ENCODE measurements at places on chromosomes 6 and 20. TPM values are rescaled to one million over a fixed set of nuclear protein-coding genes. Genes with fewer than 3 reads are reported as not detected.

GRCh38 chr6:7159790-7160525 lies 52.2 kb downstream of the RREB1 start:
- H3K27ac ChIP-seq, result no peak overlapping the region
- DNase-seq, result no peak
- no peak overlapping the region for H3K4me3 ChIP-seq
- H3K27me3 ChIP-seq, result no peaks in the 10 kb centered on the region

GPLD1 gene
- polyA plus RNA-seq, result 0.06 TPM

DNA sequence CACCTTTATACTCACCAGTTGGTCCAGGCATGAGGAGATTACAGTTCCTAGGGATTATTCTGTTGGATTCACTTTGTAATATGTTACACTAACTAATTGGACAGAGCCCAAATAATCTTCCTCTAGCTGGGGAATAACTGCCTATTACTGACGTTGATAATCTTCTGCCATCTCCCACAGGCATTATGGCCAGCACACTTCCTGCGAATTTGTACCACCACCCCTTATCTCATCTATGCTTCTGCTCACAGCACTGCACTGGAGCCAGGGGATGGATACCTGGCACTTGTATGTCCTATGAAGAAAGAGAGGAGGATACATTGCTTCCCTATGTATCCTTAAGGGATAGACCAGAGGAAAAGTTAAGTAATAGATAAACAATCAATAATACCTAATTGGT lies 494.8 kb upstream of the MAN1A1 start:
- H3K27ac ChIP-seq, result no peak overlapping the region
- no peaks in the 10 kb centered on the region for H3K4me1 ChIP-seq
- H3K27me3 ChIP-seq, result no peaks in the 10 kb centered on the region

GRCh38 chr20:64224351-64225170 lies 31.0 kb upstream of the PCMTD2 start:
- no peaks in the 10 kb centered on the region for H3K36me3 ChIP-seq
- H3K27ac ChIP-seq, result no peak overlapping the region
- no peak overlapping the region for H3K4me3 ChIP-seq
- no peaks in the 10 kb centered on the region for H3K4me1 ChIP-seq
- no peak for DNase-seq

- H3K4me3 ChIP-seq, result no peak overlapping the region
- peaks cover 12% of the 10 kb centered on the region for H3K27me3 ChIP-seq
- H3K4me1 ChIP-seq, result peaks cover 18% of the 10 kb centered on the region
- H3K36me3 ChIP-seq, result no peaks in the 10 kb centered on the region
Observed at GRCh38 chr20:6766433-6766832, 1.1 kb upstream of the BMP2 start.

GRCh38 chr6:132289756-132290155 lies 111.5 kb downstream of the MOXD1 start:
- no peaks in the 10 kb centered on the region for H3K4me1 ChIP-seq
- H3K36me3 ChIP-seq, result no peaks in the 10 kb centered on the region
- no peak overlapping the region for H3K27ac ChIP-seq
- no peak overlapping the region for H3K4me3 ChIP-seq

DNA sequence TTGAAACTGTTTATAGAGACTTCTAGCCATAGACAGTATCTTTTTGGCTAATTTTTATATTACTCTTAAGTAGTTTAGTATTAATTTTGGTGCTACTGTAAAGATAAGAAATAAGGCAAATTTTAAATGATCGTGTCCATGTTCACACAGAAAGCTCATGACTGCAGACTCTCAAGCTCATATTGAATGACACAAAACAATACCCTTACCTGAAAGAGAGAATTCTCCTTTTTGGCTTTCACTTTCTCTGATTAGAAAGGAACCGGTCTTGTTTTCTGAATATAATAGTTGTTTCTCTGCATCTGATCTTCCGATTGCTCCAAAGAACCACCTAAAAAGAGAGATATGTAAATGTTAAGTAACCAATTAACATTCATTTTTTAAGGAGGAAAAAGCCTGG lies 57.0 kb downstream of the FRK start:
- H3K4me1 ChIP-seq, result no peaks in the 10 kb centered on the region
- no peaks in the 10 kb centered on the region for H3K36me3 ChIP-seq
- DNase-seq, result no peak
- no peak overlapping the region for H3K4me3 ChIP-seq
- H3K27me3 ChIP-seq, result no peaks in the 10 kb centered on the region
- H3K27ac ChIP-seq, result no peak overlapping the region

- no peak overlapping the region for H3K27ac ChIP-seq
- no peak for DNase-seq
- H3K4me1 ChIP-seq, result peaks cover 2% of the 10 kb centered on the region
- peaks cover 7% of the 10 kb centered on the region for H3K27me3 ChIP-seq
Observed at GRCh38 chr6:39366931-39367618, 44.6 kb upstream of the KCNK16 start.

DNA sequence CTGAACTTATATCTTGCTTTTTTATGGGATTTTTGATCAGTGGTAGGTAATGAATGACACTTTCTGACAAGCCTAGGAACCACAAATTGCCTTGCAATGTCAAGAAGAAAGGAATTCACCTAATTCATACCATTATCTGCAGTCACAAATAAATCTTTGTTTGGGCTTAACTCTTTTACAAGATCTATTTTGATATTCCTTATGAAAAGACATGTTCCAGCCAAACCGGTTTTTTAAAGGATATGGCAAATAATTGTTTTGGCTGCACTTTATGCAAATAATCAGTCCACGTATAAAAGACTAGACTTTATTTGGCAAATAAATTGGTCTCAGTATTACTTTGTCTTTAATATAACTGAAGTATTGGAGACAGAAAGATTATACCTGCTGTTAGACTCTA lies 771.7 kb upstream of the ADGRB3 start:
- peaks cover 3% of the 10 kb centered on the region for H3K27me3 ChIP-seq
- no peak overlapping the region for H3K4me3 ChIP-seq
- H3K4me1 ChIP-seq, result no peaks in the 10 kb centered on the region

- H3K4me3 ChIP-seq, result no peak overlapping the region
- no peak overlapping the region for H3K27ac ChIP-seq
- no peaks in the 10 kb centered on the region for H3K36me3 ChIP-seq
- H3K4me1 ChIP-seq, result no peaks in the 10 kb centered on the region
Observed at GRCh38 chr20:56826705-56827665, 197.9 kb downstream of the TFAP2C start.

LY6G6F gene
- not detected for polyA plus RNA-seq

NRN1 gene
- polyA plus RNA-seq, result not detected

C20orf202 gene
- not detected for polyA plus RNA-seq

DNA sequence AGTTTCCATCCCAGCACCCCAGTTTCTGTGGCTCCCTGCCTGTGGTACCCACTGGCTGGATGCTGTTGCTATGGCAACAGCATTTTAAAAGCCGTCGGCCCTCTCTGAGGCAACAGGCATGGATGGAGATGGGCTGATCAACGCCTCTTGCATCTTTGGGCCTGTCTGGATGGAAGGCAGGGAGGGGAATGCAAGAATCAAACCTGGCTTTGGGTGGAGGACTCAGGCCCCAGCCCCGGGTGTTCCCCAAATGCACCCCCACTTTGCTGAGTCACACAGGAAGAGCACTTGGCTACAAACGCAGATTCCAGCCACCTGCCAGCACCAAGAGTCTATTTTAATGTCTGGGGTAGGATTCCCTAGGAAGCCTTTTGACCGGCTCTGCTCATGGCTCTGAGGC lies 45.7 kb upstream of the TGM2 start:
- no peaks in the 10 kb centered on the region for H3K4me1 ChIP-seq
- H3K36me3 ChIP-seq, result no peaks in the 10 kb centered on the region
- peaks cover 5% of the 10 kb centered on the region for H3K27me3 ChIP-seq
- no peak overlapping the region for H3K4me3 ChIP-seq

CHRNA4 gene
- not detected for polyA plus RNA-seq

SLC4A11 gene
- polyA plus RNA-seq, result not detected

DNA sequence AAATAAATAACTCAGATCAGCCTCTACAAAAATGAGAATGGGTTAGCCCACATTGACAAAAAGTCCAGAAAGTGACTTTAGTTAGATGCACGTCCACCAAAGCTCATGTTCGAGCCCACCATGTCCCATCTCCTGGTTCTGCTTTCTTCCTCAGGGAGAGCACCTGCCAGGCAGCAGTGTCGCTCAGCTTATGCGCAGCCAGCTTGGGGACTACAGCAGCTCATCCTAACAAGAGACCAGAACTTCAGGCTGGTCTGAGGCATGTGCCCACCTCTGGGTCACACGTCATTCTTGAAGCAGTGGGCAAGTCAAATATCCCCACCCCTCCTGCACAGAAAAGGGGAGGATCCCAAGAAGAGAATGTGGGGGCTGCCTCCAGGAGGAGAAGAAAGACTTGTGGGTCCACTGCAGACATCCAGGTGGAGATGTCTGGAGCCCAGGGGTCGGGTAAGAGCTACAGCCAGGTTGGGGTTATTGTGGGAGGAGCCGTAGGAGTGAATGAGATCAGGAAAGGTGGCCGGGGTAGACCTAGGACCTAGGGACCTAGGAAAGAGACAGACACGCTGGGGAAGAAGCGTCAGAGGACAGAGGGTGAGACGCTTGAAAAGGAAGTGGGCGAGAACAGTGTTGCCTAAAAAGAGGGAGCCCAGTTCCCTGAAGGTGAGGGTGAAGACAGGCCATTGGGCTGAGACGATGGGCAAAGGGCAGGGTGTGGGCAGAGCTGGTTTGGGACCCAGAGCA lies 52.5 kb downstream of the SSR1 start:
- H3K4me3 ChIP-seq, result peak overlapping the region; percentile 84
- H3K4me1 ChIP-seq, result peaks cover 28% of the 10 kb centered on the region
- H3K27me3 ChIP-seq, result peaks cover 7% of the 10 kb centered on the region
- DNase-seq, result no peak
- no peak overlapping the region for H3K27ac ChIP-seq

- no peak for DNase-seq
- no peaks in the 10 kb centered on the region for H3K36me3 ChIP-seq
- no peak overlapping the region for H3K27ac ChIP-seq
- no peaks in the 10 kb centered on the region for H3K27me3 ChIP-seq
- H3K4me1 ChIP-seq, result peaks cover 46% of the 10 kb centered on the region
- no peak overlapping the region for H3K4me3 ChIP-seq
Observed at GRCh38 chr6:42383421-42384205, 68.1 kb downstream of the TRERF1 start.

BCAS4 gene
- polyA plus RNA-seq, result 19.1 TPM

POPDC3 gene
- not detected for polyA plus RNA-seq

DNA sequence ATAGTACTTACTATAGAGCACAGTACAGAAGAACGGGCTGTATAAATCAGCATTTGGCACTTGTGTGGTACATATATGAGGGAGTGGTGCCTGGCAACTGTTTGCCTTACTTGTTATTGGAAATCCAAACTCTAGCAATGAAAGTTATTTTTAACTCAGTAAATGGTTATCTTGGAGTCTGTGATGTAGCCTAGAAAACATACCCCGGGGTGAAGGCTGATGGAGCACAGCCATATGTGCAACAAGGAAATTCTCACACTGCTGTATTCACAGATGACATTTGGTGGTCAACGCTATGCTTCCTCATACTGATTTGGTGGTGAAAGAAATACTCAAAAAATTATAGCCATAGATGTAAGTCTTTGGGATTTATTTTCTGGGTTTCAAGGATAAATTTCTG lies 807.5 kb upstream of the FLRT3 start:
- H3K4me1 ChIP-seq, result no peaks in the 10 kb centered on the region
- no peak overlapping the region for H3K27ac ChIP-seq
- no peak for DNase-seq
- no peaks in the 10 kb centered on the region for H3K27me3 ChIP-seq
- no peaks in the 10 kb centered on the region for H3K36me3 ChIP-seq
- no peak overlapping the region for H3K4me3 ChIP-seq

DNA sequence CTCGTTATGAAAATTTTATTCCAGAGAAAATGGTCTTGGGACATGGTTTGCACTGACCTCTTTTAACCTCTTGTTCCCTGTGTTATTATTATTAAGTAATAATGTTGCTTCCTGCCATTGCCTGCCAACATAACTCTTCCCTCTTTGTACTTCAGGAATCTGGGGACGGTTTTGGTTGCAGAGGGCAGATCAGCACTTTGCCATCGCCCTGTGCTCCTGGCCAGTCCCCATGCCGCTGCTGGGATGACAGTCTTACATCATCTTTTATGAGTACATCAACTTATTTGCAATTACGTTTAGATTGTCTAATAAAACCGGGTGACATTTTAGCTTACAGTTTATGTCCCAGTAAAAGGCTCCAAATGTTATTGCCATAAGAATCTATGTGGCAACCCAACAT lies 157.2 kb downstream of the CDH26 start:
- peaks cover 18% of the 10 kb centered on the region for H3K4me1 ChIP-seq
- H3K36me3 ChIP-seq, result peaks cover 16% of the 10 kb centered on the region
- no peak overlapping the region for H3K27ac ChIP-seq
- DNase-seq, result no peak
- no peak overlapping the region for H3K4me3 ChIP-seq
- H3K27me3 ChIP-seq, result no peaks in the 10 kb centered on the region

DNA sequence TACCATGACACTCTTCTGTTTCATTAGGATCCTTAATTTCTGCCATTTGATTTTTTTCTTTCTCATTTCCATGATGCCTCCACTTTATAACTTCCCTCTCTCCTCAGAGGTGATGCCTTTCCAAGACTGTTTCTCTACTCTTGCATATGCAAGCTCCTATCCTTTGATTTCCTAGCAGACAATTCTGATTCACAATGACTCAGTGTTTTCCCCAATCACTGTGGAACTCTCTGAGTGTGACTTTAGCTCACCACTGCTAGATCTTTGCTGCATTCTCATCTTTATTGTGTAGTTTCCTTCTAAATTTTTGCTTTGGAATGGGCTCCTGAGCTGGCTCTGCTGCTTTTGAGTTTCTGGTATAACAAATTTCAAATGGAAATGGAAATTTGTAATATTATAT lies 184.9 kb downstream of the TINAG start:
- H3K27ac ChIP-seq, result no peak overlapping the region
- H3K4me1 ChIP-seq, result no peaks in the 10 kb centered on the region
- no peak overlapping the region for H3K4me3 ChIP-seq
- no peak for DNase-seq
- no peaks in the 10 kb centered on the region for H3K27me3 ChIP-seq

LRRC73 gene
- polyA plus RNA-seq, result not detected

DNA sequence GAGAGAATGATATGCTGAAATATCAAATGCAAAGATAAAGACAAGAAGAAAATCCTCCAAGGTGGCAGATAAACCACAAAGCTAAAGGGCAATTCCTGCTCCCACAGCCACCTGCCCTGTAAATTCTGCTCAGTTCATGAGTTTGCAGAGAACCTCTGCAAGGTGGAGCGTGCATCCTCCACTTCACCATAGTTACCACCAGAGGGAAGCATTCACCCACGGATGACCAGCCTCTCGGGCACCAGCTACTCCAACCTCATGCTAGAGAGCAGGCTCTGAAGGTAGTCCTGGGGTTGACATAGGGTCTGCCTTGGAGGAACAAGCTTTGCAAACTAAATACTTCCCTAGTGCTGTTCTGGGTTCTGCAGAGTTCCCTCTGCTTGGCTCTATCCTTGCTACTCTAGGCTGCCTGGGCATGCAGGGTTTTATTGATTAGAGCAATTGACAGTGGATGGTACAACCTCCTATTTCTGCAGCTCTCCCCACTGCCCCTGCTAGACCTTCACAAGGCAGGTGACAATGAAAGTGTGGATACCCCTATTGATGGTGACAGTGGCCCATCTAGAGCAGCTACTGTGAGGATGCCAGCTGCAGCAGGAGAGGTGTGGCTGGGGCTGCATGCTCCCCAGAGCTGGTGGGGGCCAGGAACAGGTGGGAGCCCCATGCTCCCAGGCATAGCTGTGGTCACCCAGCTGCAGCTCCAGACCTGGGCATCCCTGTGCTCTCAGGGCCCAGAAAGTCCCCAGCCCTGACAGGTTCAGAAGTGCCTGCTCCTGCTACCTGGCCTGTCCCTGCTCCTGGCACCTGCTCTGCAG lies 51.1 kb downstream of the GGTLC1 start:
- peaks cover 4% of the 10 kb centered on the region for H3K4me1 ChIP-seq
- H3K4me3 ChIP-seq, result no peak overlapping the region
- H3K27ac ChIP-seq, result no peak overlapping the region

PET117 gene
- 22.8 TPM for polyA plus RNA-seq

IL20RA gene
- polyA plus RNA-seq, result not detected

Data from immature natural killer cell (primary cell).